ENCODE measurements at places on chromosomes 16 and 17.

- DNase-seq: no peak
Measured at GRCh38 chr17:19424934-19425868, 14.2 kb downstream of the RNF112 start.

- no peak for DNase-seq
Measured at GRCh38 chr17:56939869-56940484, 20.9 kb downstream of the COIL start.

- no peak for DNase-seq
Measured at GRCh38 chr17:32980230-32980629, 11.4 kb upstream of the SPACA3 start.

- DNase-seq: no peak
Measured at GRCh38 chr16:82935766-82936165, 309.0 kb downstream of the CDH13 start.

DNA sequence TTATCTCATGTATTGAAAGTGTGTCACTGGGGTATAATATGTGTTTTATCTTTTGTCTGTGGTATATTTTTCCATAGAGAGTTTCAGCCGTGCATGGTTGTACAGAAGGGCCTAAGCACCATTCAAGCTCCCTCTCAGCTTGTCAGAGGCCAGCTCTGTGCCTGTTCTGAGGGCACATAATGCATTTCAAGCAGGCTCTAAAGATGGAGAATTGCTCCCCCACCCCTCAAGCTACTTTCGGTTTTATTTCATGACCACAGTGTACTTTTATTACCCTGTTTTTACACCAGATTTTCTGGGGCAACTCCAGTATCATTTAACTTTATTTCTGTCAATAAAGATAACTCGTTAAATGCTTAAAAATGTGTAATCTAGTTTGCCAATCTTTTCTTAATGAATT is 131.7 kb downstream of the SHISA6 start:
- DNase-seq: no peak

GRCh38 chr17:7888184-7888920 is at the start of gene CHD3:
CHD3 (plus strand) TSS chr17:7888789; CDS start chr17:7889001, 212 bp downstream.
- no peak for DNase-seq

DNA sequence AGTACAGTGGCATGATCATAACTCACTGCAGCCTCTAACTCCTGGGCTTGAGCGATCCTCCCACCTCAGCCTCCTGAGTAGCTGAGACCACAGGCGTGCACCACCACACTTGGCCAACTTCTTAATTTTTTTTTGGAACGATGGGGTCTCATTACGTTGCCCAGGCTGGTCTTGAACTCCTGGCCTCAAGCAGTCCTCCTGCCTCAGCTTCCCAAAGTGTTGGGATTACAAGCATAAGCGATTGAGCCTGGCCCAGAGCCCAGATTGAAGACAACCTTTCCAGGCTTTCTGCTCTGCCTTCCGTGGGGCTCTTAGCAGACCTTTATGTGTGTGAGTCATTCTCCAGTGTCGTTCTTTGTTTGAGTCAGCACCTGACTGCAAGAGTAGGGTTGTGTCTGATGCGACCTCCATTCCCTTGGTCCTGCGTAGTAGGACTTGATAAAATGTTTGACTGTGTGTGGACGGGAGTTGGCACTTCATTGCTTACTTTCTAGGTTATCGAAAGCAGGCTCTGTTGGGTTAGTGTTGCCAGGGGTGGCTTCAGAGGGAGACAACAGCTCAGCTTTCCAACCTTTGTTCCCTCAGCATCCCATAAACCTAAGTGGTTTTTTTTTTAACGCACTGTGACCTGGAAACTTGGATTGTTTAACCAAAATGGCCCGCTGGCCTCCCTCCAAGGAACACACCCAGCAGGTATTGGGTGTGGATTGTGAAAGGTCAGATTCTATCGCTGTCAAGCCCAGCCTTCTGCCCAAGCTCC is 26.4 kb downstream of the EEF2K start:
- DNase-seq: peak; percentile 86

GRCh38 chr16:85440744-85441143 is 172.4 kb upstream of the GSE1 start:
- DNase-seq: no peak

GRCh38 chr17:82775001-82775823 is 23.3 kb downstream of the TBCD start:
- peak; percentile 70 for DNase-seq

DNA sequence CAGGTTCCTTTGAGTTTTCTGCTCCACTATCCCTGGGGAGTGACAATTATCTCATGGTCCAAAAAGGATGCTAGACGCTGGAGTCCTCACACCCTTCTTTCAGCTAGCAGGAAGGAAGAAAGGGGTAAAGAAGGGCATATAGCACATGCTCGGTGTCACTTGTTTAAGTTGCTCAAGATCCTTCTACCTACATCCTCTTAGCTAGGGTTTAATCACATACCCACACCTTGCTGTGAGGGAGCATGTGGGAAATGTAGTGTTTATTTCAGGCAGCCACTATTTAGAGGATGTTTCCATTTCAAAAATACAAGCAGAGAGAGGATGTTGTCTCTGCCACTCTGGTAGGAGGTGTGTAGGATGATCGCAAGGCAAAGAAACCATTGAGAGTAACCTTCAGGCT is 4.5 kb downstream of the PRKCB start:
- no peak for DNase-seq

DNA sequence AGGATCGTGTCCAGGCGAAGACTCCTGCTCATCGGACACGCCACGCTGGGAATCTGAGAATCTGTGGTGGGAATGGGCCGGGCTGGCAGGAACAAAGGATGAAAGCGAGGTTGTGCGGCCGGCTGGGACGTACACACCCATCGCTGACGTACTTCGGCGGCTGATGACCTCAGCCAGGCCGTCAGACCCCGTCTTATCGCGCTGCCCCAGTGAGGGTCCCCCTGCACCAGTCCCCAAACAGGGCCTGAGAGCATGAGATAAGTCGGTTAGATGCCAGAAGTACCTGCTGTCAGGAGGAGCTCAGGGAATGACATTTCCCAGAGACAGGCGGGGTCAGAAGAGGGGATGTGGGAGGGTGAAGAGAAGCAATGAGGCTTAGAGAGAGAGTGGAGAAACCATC is 16.0 kb upstream of the SP6 start:
- peak; percentile 31 for DNase-seq

DNA sequence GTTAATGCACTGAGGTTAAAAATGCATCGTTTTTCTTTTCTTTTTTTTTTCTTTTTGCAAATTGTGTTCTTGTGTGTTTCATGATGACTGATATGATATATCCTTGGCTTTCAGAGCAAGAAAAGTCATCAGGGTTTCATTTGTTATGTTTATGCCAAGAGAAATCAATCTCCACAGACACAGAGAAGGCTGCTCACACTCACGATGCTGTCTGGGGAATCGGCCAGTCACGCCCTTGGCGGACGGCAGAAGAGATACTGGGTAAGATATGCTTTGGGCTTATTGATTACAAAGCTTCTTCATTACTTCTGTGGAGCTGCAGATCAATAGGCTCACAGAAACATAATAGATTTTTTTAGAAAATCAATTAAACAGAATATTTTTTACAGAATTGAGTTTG is 42.2 kb upstream of the TNRC6C start:
- no peak for DNase-seq

DNA sequence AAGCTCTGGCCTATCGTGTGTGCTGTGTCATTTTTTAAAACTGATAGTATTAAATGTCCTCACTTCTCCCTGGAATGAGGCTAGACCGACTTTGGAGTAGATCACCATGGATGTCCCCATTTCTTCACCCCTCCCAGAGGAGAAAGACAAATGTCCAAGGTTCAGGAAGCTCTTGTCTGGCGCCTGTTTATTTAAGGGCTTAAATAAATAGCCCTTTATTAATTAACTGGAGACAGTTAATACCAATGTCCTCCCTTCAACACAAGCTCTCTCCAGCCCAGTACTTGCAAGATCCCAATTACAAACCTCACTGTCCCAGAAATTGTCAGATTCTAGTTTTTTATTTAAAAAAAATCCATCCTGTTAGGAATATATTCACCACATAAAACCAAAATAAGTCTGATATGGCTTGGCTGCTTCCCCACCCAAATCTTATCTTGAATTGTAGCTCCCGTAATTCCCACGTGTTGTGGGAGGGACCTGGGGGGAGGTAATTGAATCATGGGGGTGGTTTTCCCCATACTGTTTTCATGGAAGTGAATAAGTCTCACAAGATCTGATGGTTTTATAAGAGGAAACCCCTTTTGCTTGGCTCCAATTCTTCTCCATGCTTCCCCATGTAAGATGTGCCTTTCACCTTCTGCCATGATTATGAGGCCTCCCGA is 344.4 kb downstream of the SHISA9 start:
- peak; percentile 72 for DNase-seq

GRCh38 chr17:68288375-68288774 is 2.6 kb downstream of the SLC16A6 start:
- no peak for DNase-seq

DNA sequence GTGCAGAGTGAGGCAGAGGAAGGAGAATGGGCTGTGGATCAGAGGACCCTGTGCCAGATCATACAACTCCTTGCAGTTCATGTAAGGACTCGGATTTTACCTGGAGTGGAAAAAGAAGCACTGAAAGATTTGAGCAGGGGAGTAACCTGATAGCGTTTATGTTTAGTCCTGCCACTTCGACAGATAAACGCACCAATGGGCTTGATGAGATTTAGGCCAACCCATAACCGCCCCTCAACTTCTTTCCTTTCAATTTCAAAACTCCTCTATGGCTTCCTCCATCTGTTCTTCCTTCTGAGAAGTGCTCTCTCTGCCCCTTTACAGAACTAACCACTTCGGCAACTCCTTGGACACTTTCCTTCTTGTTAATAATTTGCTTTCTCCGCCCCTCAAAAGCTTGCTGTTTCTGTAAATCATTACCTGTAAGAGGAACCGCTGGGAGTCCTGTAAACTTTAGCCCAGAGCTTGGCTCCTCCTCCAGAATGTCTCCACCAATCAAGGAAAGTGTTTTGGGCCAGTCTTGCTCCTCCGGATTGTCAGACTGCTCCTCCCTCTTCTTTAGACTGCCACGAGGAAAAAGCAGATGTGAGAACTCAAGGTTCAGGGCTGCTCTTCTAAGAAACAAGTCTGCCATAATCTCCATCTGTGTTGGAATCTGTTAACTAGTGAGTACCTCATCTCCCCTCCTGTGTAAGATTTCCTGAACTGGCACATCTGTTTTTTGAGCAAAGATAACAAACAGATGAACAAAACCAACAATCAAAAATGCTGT is at the start of gene ACSM3:
Gene ACSM3, plus strand, starts transcription at position 554 of the 772 bp plus-strand sequence. CDS start 6,021 bp downstream, outside the sequence.
- no peak for DNase-seq

DNA sequence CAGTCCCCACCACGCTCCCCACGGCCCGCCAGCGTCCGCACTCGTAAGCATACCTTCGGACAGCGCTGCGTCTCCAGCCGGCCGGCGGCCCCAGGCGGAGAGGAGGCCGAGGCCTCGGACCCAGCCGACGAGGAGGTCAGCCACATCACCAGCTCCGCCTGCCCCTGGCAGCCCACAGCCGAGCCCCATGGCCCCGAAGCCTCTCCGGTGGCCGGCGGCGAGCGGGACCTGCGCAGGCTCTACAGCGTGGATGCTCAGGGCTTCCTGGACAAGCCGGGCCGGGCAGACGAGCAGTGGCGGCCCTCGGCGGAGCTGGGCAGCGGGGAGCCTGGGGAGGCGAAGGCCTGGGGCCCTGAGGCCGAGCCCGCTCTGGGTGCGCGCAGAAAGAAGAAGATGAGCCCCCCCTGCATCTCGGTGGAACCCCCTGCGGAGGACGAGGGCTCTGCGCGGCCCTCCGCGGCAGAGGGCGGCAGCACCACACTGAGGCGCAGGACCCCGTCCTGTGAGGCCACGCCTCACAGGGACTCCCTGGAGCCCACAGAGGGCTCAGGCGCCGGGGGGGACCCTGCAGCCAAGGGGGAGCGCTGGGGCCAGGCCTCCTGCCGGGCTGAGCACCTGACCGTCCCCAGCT is 4.9 kb downstream of the TPSG1 start:
- no peak for DNase-seq

- no peak for DNase-seq
Measured at GRCh38 chr16:86619239-86619794, 41.0 kb downstream of the FOXL1 start.

DNA sequence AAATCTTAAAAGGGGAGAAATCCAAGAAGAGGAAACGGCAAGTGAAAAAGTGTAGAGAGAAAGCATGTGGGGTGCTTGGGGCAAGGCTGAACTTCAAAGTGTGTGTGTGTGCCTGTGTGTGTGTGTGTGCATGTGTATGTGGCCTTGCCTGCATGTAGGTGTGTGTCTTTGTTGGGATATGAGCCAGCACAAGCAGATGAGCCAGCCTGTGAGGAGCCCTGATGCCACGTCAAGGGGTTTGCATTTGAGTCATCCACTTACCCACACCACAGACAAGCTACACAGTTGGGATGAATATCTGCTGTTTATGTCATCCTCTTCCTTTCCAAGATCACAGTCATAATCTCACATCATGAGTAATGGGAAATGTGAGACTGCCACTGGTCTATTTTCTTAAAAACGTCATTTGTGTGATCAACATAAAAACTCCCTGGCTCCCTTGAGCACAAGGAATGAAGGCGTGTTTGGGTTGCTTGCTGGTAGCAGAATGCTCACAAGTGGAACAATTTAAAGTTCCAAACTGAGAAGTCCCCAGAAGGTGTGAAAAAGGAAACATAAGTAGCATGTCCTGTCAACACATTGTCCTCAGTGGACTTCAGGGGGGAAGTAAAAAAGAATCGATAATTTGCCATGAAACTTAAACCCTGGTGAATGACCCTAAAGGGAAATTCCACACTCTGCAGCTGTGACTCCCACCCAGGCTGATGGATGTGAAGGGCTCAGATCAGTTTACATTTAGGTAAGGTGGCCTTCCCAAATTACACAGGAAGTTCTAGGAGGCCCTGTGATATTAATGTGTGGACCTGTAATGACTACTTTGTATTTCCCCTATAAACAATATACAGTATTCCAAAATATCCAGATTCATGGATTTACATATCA is 14.7 kb downstream of the KCTD19 start:
- peak; percentile 15 for DNase-seq

DNA sequence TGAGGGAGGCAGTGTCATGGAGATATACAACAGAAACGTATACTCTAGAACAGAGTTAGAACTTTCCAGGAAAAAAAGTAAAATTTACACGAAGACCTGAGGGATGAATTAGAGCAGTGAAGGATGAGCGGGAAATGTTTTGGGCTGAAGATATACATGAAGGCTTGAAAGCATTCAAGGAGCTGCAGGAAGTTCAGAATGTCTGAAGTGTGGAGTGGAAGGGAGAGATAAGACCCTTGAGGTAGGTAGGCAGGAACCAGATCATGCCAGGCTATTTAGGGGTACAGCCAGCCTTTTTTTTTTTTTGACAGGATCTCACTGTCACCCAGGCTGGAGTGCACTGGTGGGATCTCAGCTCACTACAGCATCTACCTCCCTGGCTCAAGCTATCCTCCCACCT is 3.2 kb upstream of the NLK start:
- DNase-seq: no peak

- DNase-seq: no peak
Measured at GRCh38 chr16:4172070-4172469, 55.8 kb upstream of the ADCY9 start.

DNA sequence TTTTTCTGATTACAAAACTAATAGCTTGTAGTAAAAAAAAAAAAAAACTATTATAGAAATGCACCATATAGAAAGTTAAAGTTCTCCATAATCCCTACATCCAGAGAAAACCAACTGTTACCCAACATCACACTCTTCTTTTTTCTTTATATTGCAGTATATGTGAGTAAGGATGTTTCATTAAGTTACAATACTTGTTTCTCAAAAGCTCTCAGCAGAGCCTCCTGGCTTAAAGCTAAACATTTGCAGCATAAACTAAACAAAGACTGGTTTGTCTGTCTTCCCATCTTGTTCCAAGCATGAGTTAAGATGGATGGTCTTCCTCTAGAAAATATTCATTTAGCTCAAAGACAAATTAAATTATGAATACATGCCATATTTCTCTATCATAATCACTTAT is 25.2 kb downstream of the GRB2 start:
- no peak for DNase-seq
